ENCODE measurements at places on chromosomes 4 and X. TPM values are rescaled to one million over a fixed set of nuclear protein-coding genes. Genes with fewer than 3 reads are reported as not detected.
A peak's percentile ranks its signal among the peaks of the same experiment; 100 is the strongest.

- no peaks in the 10 kb centered on the region for H3K27me3 ChIP-seq
- no peak overlapping the region for H3K4me3 ChIP-seq
- no peak overlapping the region for H3K27ac ChIP-seq
- H3K4me1 ChIP-seq, result no peaks in the 10 kb centered on the region
- no peak for DNase-seq
These were observed 62.5 kb downstream of the CHRDL1 start for GRCh38 chrX:110733166-110733565.

DNA sequence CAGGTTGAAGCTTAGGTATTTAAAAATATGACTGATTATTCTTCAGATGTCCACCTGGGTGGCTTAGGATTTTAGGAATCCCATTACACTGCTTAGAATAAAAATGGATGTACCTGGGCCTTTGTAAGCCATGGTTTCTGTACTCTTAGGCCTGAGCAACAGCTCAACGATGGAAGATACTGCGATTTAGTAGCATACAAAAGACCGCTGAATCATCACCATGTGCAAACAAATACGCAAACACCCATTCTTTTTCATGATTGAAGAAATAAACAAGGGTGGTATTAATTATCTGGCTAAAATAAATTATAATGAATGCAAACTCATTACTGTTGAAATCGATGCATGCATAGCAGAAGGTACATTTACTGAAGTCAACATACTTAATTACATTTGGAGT lies 188.9 kb downstream of the ZNF330 start:
- DNase-seq, result no peak
- H3K4me1 ChIP-seq, result no peaks in the 10 kb centered on the region
- H3K27me3 ChIP-seq, result peaks cover 3% of the 10 kb centered on the region
- no peak overlapping the region for H3K27ac ChIP-seq
- no peaks in the 10 kb centered on the region for H3K36me3 ChIP-seq
- no peak overlapping the region for H3K4me3 ChIP-seq

DNA sequence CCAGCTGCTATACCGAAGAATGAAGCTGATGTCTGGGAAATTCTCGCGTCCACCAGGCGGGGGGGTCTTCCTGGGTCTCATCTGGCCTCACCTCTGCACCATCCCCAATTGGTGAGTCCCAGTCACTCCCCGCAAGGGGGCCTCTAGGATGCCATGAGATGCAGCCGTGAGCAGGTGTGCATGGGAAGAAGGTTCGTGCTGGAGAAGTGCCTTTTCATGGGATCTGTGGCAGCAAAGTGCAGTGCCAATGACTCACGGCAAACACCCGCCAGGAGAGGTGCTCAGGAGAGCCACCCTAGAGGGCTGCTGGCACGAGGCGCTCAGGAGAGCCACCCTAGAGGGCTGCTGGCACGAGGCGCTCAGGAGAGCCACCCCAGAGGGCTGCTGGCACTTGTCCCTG lies 55.1 kb downstream of the CPZ start:
- no peak overlapping the region for H3K4me3 ChIP-seq
- H3K27ac ChIP-seq, result no peak overlapping the region
- no peaks in the 10 kb centered on the region for H3K4me1 ChIP-seq
- no peaks in the 10 kb centered on the region for H3K36me3 ChIP-seq

GRCh38 chrX:34734383-34734782 lies 77.3 kb upstream of the TMEM47 start:
- H3K27me3 ChIP-seq, result no peaks in the 10 kb centered on the region
- H3K4me1 ChIP-seq, result no peaks in the 10 kb centered on the region
- no peak overlapping the region for H3K4me3 ChIP-seq
- no peaks in the 10 kb centered on the region for H3K36me3 ChIP-seq
- DNase-seq, result no peak

DNA sequence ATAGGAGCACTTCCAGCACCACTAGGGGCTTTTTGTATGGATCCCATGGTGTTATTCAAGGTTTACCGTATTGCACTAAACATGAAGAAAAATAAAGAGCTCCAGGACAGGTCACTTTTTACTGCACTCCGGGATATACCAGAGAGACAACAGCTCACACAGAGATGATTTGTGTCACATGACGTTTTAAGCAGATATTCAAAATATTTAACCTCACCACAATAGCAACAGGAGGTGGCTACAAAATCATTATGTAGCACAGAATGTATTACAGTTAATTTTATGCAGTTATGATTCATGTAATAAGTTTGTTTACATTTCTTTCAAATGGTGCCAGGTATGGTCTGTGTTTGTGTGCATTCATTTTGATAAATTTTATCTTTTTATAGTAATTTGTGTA lies 100.6 kb downstream of the LUZP4 start:
- H3K4me3 ChIP-seq, result no peak overlapping the region
- H3K4me1 ChIP-seq, result no peaks in the 10 kb centered on the region
- H3K27ac ChIP-seq, result no peak overlapping the region
- H3K27me3 ChIP-seq, result no peaks in the 10 kb centered on the region
- no peaks in the 10 kb centered on the region for H3K36me3 ChIP-seq
- DNase-seq, result no peak

Gene SLC9A6
- 9.7 TPM for total RNA-seq

Gene MND1
- 52.6 TPM for total RNA-seq

Gene NONO
- total RNA-seq, result 531 TPM

Gene VEGFD
- total RNA-seq, result not detected

DNA sequence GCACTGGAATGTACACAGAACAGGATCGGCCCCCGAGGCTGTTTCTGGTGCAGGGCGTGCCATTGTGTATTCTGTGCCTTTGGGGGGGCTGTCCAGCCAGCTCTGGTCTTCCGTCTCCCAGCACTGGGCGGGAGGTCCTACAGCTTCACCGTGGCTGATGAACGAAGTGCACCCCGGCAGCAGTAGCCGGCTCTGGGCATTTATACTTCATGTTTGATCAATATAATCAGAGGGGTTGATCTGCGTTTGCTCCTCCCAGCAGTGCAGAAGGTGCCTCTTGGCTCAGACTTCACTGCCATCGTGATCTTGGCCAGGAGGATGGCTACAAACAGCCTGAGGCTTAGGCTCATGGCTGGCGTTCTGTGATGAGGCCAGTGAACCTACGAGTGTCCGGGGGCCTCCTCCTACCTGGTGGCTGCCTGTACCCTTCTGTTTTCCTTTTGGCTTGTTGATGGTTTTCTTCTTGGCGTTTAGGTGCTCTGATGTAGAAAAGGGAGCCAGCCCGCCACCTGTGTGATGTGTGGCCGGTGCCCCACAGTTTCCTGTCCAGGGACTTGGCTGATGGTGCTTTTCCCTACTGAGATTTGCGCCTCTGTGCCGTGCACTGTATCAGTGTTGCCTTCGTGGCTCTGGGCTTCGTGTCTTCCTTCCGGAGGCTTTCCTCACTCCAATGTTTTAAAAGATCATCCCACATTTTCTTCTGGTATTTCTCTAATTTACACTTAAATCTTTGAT lies 31.2 kb upstream of the HGFAC start:
- no peak overlapping the region for H3K27ac ChIP-seq
- H3K4me1 ChIP-seq, result no peaks in the 10 kb centered on the region
- no peaks in the 10 kb centered on the region for H3K36me3 ChIP-seq
- no peak overlapping the region for H3K4me3 ChIP-seq
- no peak for DNase-seq

Gene GAGE12F
- total RNA-seq, result not detected

GRCh38 chrX:64192040-64192439 lies 13.5 kb downstream of the AMER1 start:
- H3K27ac ChIP-seq, result no peak overlapping the region
- no peak for DNase-seq
- no peak overlapping the region for H3K4me3 ChIP-seq
- no peaks in the 10 kb centered on the region for H3K4me1 ChIP-seq

DNA sequence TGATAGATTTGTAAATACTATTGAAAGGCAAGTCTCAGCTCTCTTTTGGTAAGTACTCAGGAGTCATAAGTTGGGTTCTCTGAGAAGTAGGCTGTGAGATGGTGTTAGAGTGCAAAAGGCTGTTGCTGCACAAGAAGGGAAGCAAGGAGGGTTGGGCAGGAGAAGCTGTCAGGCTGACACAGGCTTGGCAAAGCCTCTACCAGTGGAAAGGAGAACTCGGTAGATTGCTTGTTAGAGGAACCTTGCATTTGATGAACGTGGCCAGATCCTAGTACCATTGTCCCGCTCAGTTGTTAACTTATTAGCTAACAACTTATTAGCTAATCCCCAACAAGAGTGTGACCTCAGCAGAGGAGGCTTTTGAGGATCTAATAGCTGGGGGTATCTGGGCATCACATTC lies 449.3 kb upstream of the BOD1L1 start:
- DNase-seq, result no peak
- no peak overlapping the region for H3K27ac ChIP-seq
- no peaks in the 10 kb centered on the region for H3K27me3 ChIP-seq

GRCh38 chr4:112516471-112517066 lies 589 bp upstream of the NEUROG2 start:
- peaks cover 2% of the 10 kb centered on the region for H3K36me3 ChIP-seq
- DNase-seq, result peak; percentile 10
- H3K27ac ChIP-seq, result no peak overlapping the region
- peak overlapping the region; percentile 96 for H3K4me3 ChIP-seq
- peaks cover 87% of the 10 kb centered on the region for H3K27me3 ChIP-seq

DNA sequence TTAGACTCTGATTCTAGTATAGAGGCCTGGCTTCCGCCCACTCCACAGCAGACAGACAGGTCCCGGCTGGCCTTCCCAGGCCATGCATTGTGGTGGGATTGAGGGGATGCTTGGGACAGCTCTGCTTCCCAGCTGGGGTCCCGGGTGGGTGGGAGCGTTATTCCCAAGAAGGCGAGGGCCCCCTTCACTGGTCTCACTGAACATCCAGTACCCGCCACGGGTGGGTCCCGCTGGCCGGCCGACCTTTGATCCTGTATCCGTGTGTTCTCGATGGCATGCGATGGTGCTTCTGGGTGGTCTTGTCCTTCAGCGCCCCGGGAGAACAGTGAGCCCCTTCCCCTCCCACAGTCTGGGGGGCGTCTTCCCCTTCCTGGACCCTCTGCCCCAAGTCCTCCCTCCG lies 231.4 kb downstream of the AFAP1 start:
- H3K4me3 ChIP-seq, result no peak overlapping the region
- no peak for DNase-seq
- peaks cover under 1% of the 10 kb centered on the region for H3K4me1 ChIP-seq
- no peaks in the 10 kb centered on the region for H3K36me3 ChIP-seq
- H3K27ac ChIP-seq, result no peak overlapping the region

- DNase-seq, result no peak
- H3K4me1 ChIP-seq, result peaks cover 4% of the 10 kb centered on the region
- H3K27ac ChIP-seq, result no peak overlapping the region
- H3K4me3 ChIP-seq, result no peak overlapping the region
These were observed 215.3 kb downstream of the HS6ST2 start for GRCh38 chrX:132743086-132743485.

- H3K4me3 ChIP-seq, result no peak overlapping the region
- H3K27ac ChIP-seq, result peak overlapping the region; percentile 18
- peak; percentile 73 for DNase-seq
- H3K27me3 ChIP-seq, result no peaks in the 10 kb centered on the region
- H3K4me1 ChIP-seq, result peaks cover 28% of the 10 kb centered on the region
These were observed 160.2 kb downstream of the NHS start for GRCh38 chrX:17535229-17535628.

DNA sequence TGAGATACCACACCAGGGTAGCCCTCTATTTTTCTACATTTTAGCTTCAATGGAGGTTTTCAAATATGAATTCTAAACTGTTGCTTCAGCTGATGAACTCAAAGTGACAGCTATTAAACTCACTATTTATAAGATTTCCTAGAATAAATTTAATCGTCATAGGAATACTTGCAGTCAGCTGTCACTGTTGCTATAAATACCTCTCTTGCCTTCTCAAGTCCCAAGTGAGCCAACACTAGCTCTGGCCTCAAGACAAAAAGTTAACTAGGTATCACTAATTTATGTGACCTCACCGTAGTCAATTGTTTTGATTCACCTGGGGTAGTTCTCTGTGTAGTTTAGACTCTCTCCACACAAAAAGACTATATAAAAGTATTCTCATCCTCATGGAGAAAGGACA lies 34.3 kb upstream of the PROM1 start:
- H3K27ac ChIP-seq, result no peak overlapping the region
- H3K4me3 ChIP-seq, result no peak overlapping the region
- peaks cover 5% of the 10 kb centered on the region for H3K27me3 ChIP-seq

DNA sequence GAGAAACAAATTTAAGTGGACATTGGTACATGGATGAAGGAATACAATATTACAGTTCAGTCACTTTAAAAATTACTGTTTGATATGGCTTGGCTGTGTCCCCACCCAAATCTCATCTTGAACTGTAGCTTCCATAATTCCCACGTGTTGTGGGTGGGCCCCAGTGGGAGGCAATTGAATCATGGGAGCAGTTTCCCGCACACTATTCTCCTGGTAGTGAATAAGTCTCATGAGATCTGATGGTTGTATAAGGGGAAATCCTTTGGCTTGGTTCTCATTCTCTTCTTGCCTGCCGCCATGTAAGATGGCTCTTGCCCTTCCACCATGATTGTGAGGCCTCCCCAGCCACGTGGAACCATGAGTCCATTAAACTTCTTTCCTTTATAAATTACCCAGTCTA lies 804.2 kb upstream of the FRG1 start:
- H3K27ac ChIP-seq, result no peak overlapping the region
- no peak overlapping the region for H3K4me3 ChIP-seq
- DNase-seq, result no peak
- no peaks in the 10 kb centered on the region for H3K4me1 ChIP-seq
- peaks cover 2% of the 10 kb centered on the region for H3K36me3 ChIP-seq

Gene ARSJ
- total RNA-seq, result 0.10 TPM

- peak overlapping the region; percentile 79 for H3K4me3 ChIP-seq
- H3K27me3 ChIP-seq, result peaks cover 50% of the 10 kb centered on the region
- H3K36me3 ChIP-seq, result no peaks in the 10 kb centered on the region
- H3K27ac ChIP-seq, result no peak overlapping the region
These were observed 662 bp downstream of the APBB2 start for GRCh38 chr4:41213625-41214135.

Gene EIF1AX
- 106 TPM for total RNA-seq

Gene AMBN
- not detected for total RNA-seq

DNA sequence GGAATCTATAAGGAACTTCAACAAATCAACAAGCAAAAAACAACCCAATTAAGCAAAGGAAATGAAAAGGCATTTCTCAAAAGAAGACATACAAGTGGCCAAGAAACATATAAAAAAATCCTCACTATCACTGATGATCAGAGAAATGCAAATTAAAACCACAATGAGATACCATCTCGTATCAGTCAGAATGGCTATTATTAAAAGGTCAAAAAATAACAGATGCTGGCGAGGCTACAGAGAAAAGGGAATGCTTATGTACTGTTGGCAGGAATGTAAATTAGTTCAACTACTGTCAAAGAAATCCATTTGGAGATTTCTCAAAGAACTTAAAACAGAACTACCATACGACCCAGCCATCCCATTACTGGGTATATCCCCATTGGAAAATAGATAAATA lies 292.4 kb upstream of the FAT1 start:
- H3K27ac ChIP-seq, result no peak overlapping the region
- H3K4me3 ChIP-seq, result no peak overlapping the region
- peaks cover 2% of the 10 kb centered on the region for H3K27me3 ChIP-seq
- no peak for DNase-seq
- H3K36me3 ChIP-seq, result no peaks in the 10 kb centered on the region
- H3K4me1 ChIP-seq, result no peaks in the 10 kb centered on the region

DNA sequence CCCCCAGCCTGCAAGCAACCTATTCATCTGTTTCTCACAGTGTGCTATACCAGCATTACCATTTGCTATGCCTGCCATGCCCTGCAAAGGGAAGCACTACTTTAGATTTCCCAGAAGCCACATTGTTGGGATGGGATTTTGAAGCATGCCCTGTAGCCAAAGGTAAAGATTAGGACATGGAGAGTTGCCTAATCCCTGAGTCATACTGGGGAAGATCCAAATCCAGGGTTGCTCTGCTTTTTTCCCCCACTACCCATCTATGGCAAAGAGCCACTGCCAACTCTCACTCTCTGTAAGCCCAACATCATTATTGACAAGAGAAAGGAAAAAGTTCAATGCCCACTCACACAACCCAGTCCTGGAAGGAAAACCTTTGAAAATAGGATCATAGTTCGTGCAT lies 36.7 kb upstream of the TMEM164 start:
- H3K27me3 ChIP-seq, result no peaks in the 10 kb centered on the region
- no peak overlapping the region for H3K27ac ChIP-seq
- no peaks in the 10 kb centered on the region for H3K4me1 ChIP-seq
- no peak overlapping the region for H3K4me3 ChIP-seq

All from activated naive CD4-positive, alpha-beta T cell treated with anti-CD3 and anti-CD28 coated beads for 36 hours (primary cell).